ENCODE measurements at places on chromosomes 5 and 9.
A peak's percentile ranks its signal among the peaks of the same experiment; 100 is the strongest.

DNA sequence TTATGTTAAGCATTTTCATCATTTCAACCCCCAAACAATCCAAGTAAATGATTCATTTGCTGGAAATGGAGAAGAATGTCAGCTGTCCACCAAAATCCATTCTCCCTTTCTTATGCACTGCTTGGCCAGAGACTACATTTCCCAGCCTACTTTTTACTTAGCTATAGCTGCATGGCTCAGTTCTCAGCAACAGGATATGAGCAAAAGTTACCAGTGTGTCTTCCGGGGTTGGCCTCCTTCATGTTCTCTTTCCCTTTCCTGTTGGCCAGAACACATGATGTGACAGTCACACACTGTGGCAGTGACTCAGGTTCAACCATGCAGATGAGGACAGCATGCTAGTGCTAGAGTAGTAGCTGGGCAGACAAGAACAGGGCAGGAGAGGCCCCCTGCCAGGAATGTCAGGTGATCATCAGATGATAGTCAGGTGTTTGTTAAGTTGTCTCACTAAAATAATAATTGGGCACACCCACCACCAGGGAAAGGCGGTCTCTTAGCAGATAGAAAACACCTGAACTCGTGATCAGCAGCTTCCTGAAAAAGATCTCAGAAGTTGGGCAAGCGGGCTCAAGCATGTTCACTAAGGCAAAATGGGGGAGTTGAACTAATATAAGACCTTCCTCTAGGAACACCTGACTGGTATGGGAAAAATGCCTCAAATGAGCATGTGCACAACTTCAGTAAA is 12.2 kb downstream of the GPR150 start:
- no peak for DNase-seq

DNA sequence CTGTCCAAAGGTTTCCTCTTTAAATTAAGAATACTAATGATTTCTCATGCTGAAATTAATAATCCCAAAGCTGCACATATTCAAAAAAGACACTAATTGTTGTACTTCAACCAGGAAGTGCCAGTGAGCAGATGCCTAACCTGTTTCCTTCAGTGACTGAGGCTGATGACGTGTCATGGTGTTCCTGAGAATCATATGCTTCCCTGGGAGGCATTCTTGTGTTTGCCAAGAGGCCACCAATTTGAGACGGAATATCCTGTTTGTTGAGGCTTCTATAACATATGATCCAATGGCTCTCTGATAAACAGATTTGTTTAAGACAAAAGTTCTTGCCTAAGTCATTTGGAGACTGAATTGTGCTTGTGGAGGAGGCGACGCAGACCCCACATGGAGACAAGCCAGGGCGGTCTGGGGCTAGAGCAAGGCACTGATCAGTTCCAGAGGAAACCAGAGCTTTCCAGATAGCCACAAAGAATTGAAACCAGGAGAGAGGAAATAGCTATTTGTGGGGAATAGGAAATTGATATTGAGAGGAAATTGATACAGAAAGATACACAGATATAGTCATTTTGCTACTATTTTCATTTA is 66.4 kb upstream of the ZNF608 start:
- DNase-seq = no peak

- DNase-seq = no peak
These were observed 203.7 kb upstream of the SLC24A2 start for GRCh38 chr9:19992556-19992955.

DNA sequence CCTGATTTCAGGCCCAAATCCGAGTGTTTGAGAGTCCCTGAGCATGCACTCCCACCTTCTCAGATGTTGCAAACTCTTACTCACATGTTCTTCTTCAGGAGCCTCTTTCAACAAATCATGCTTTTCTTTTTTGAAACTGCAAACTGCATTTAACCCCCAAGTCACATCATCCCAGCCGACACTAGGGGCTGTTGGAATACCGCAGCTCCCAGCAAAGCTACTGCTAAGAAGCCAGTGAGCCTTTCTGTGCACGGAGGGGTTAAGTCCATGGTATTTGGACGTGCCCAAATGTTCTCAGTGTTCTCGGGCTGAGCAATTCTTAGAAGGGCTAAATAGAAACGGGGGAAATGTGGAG is 282.9 kb downstream of the NFIB start:
- no peak for DNase-seq

- no peak for DNase-seq
These were observed 44.6 kb upstream of the BASP1 start for GRCh38 chr5:17172791-17173190.

- no peak for DNase-seq
These were observed 11.3 kb upstream of the LHX2 start for GRCh38 chr9:124000161-124000783.

DNA sequence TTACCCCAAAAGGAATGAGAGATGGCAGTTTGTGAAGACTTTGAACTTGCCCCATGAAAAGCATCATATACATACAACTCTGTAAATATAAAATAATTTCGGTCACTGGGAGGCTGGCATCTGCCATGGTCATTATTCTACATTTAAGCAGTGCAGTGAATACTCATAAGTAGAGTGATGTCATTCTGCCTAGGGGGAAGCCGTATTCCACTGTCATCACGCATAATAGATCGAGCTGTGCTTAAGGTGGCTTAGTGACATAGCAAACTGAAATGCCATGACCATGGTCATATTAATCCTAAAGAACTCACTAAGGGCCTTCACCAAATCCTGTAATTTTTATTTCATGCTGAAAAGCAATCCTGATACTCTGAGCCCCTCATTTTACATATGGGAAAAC is 42.4 kb upstream of the NR4A3 start:
- DNase-seq = no peak

- no peak for DNase-seq
These were observed at the start of gene IL31RA for GRCh38 chr5:55850839-55851674. IL31RA (plus strand) TSS chr5:55851357; CDS start chr5:55851571, 214 bp downstream.

GRCh38 chr9:18482371-18482770 is 8.4 kb downstream of the ADAMTSL1 start:
- no peak for DNase-seq

- DNase-seq = no peak
These were observed 94.1 kb upstream of the TRIM32 start for GRCh38 chr9:116592970-116593369.

DNA sequence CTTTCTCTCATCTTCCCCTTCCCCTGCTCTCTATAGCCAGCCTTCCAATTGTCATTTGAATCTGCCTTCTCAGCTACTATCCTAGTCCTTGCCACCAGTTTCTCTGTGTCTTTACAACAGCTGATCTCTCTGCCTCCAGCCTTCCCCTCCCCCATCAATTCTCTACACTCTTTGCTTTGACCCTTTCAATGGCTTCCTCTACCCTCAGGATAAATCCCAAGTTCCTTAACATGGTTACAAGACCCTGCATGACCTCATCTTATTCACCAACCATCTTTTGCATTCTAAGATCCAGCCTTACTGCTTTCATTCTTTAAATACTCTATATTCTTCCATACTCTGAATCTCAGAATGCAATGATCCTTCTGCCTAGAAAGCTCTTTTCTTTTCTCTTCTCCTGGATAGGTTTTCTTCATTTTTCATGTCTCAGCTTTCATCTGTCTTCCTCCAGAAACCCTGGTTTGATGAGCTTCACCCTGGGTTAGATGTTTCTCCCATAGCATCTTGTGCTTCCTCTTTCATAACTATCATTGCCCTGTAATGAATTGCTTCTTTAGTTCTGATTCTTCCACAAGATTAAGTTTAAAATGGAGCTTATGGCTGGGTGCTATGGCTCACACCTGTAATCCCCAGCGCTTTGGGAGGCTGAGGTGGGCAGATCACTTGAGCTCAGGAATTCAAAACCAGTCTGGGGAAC is 58.6 kb upstream of the ZSWIM6 start:
- DNase-seq = no peak

DNA sequence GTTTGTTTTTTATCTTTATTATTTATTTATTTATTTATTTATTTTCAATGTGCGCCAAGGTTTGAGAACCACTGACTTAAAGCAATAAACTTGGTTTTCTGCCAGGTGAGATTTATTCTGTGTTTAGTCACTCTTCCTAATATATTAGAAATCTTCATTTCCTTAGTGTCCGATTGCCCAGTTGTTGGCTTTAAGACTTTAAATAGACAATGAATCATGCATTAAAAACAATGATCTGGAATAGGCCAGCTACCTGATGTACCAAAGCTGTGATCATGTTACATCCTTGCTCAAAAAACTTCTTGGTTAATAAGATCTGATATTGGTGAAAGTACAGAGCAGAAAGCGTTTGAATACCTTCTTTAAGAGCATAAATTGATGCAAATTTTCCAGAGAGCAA is 52.1 kb upstream of the ERBIN start:
- no peak for DNase-seq

- peak; percentile 51 for DNase-seq
These were observed 11.8 kb downstream of the DBH start for GRCh38 chr9:133647765-133648469.

DNA sequence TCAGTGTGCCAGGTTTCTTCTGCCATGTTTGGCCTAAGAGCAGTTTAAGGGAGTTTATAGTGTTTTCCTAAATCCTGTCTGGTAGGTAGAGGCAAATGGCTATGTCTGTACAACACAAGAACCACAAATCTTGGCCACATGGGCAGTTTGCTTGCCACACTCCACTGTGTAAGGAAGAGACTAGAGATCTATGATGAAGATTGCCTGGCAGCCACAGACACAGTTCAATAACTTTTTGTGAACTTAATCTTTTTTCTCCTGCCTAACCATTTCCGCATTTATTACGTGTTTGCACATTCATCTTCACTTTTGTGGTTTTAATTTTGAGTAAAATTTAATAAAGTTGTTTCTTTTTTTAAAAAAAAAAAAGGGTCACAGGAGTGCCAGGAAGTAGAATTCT is 5.8 kb downstream of the MFAP3 start:
- DNase-seq = no peak

DNA sequence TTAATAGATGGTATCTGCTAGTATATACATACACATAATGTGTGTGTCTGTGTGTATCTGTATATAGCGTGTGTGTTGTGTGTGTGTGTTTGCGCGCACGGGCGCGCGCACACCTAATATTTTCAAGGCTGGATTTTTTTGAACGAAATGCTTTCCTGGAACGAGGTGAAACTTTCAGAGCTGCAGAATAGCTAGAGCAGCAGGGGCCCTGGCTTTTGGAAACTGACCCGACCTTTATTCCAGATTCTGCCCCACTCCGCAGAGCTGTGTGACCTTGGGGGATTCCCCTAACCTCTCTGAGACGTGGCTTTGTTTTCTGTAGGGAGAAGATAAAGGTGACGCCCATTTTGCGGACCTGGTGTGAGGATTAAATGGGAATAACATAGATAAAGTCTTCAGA is 757 bp downstream of the FXN start:
- DNase-seq = no peak

DNA sequence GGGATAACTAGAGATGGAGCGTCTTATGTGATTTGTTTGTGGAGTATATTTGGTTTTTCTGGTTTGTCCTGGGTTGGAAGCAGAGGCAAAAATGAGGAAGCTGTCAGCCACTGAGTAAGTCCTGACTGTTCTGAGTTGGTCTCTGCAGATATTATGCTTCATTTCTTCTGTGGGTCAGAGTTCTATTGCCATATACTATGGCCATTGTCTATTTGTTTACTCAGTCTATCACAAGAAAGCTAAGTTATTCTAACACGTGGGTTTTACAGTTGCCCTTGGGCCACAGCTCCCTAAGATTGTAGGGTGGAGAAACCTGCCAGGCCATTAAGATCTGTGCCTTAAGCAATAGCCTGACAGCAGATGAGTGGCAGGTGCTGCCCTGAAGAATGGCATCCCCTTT is 3.0 kb upstream of the CTSV start:
- no peak for DNase-seq

DNA sequence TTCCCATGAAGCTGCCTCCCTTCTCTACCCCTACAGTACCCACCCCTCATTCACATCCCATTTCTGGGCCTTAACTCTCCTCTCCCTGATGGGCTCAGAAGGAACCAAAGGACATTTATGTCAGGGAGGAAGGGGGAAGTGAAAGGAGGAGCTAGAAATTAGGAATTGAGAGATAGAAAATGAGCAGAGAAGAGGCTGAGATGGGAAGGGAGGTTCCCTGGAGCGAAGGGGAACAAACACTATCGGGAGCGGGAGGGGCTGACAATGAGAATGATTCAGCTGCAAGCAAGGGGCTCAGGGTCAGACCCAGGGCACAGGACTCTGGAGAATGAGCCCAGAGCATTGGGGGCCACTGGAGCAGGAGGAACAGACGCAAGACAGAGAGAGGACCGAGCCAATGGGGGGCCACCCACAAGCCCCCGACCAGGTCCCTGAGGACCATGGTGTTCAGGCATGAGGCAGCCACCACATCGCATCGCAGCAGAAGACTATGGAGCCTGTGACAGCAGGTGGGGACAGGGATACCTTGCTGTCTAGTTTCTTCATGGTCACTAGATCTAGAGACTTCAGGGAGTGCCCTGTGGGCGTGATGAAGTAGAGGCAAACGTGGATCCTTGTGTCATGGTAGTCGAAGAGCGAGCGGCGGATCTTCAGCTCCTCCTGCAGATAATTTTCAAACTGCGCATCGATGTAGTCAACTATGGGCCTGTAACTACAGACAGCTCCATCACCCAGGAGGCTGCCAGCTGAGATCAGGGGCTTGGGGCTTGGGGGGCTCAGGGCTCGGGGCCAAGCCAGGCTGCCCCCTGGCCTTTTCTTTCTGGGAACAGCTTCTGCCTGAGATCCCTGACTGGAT is 13.6 kb downstream of the SEPTIN8 start:
- no peak for DNase-seq

- no peak for DNase-seq
These were observed 376.0 kb upstream of the SMARCA2 start for GRCh38 chr9:1639166-1639565.

DNA sequence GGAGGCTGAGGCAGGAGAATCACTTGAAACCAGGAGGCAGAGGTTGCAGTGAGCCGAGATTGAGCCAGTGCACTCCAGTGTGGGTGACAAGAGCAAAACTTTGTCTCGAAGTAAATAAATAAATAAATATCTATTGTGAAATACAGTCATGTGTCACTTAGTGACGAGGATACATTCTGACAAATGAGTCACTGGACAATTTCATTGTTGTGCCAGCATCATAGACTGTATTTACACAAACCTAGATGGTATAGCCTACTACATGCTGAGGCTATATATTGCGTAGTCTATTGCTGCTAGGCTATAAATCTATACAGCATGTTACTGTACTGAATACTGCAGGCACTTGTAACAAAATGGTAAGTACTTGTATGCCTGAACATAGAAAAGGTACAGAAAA is 61.1 kb upstream of the CCL21 start:
- DNase-seq = no peak

DNA sequence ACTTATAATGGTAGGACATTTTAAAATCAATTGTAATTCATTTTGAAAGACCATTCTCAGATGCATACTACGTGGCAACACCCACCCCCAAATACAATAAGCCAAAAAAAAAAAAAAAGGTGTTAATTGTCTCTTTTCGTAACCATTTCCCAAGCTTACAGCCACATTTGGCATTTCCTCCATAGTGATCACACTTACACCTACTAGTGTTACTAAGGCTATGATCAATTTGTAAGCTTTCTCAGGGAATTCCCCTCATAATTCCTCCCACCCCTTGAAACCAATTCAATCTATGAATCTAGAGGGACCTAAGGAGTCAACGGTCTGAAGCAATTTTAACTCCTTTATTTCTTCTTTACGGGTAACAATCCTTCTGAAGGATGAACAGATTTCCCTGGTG is 40.1 kb downstream of the NR2F1 start:
- DNase-seq = no peak

Data from Ammon's horn (tissue), 1 donor.